Testis (tissue), 5 donors: ENCODE measurements at places on chromosomes 6 and 20.

- H3K4me3 ChIP-seq: no peak overlapping the region
- no peaks in the 10 kb centered on the region for H3K4me1 ChIP-seq
- no peak for DNase-seq
- H3K27me3 ChIP-seq: no peaks in the 10 kb centered on the region
- H3K36me3 ChIP-seq: no peaks in the 10 kb centered on the region
- H3K27ac ChIP-seq: no peak overlapping the region
These were observed 1074.4 kb upstream of the FLRT3 start for GRCh38 chr20:15411781-15412180.

GRCh38 chr6:53854843-53855567 is 60.2 kb downstream of the LRRC1 start:
- H3K4me1 ChIP-seq: peaks cover 30% of the 10 kb centered on the region
- peak overlapping the region; percentile 55 for H3K27ac ChIP-seq
- DNase-seq: no peak

DNA sequence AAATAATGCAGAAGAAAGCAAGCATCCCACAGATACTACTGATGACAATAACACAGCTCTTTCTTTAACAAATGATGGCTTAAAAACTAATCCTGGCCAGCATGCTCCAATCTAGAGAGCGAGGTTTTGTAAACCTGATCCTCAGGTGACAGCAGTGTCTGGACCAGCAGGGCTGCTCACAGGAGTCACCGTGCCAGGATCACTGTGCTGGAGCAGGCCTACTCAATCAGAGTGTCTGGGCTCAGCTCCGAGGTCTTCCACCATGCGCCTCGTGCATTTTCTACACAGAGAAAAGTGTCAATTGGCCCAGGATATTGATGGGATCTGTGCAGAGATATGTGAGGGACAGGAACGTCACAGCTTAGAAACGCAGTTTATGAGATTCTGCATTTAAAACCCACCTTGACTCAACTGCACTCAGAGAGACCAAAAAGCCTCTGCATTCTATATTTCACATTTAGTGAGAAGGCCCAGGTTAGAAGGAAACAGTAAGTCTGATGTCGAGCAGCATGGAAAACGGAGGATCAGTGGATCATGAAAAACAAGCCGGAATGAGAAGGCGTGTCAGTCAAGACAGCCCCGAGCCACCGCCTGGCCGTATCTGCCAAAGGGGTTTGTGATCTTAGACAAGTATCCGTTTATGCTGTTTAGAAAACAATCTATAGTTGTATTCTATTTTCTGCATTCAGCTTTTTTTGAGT is 7.8 kb downstream of the RAMACL start:
- no peaks in the 10 kb centered on the region for H3K4me1 ChIP-seq
- no peak overlapping the region for H3K27ac ChIP-seq
- DNase-seq: no peak
- no peaks in the 10 kb centered on the region for H3K36me3 ChIP-seq

DNA sequence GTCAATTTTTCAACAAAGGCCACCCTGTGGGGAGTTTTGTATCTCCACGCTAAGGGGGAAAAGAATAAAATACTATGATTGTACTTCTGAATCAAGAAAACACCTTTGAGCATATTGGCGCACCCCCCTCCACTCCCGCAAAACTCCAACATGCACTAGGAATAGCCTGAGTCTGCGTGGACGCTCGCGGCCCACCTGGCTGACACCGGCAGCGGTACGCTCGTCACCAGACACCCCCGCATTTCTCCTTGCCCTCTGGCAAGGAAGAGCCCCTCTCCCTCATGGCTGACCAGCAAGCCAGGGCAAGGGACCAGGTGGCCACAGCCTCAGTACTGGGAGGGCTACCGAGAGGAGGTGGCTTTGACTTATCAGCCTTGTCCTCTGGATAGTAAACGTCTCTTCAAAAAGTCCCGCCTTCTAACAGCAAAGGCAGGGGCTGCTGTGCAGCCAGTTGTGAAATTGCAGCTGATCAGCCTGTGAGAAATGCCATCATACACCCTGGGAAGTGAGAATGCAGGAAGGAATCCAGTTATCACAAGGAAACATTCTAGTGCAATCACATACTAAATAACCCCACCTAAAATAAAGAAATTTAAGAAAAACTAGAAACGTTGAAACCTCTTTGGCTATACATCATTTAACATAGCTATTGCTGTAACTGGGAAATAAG is 84.2 kb downstream of the HUS1B start:
- H3K36me3 ChIP-seq: no peaks in the 10 kb centered on the region
- H3K27ac ChIP-seq: no peak overlapping the region

- H3K36me3 ChIP-seq: no peaks in the 10 kb centered on the region
- H3K27me3 ChIP-seq: no peaks in the 10 kb centered on the region
- H3K27ac ChIP-seq: no peak overlapping the region
- no peaks in the 10 kb centered on the region for H3K4me1 ChIP-seq
- no peak overlapping the region for H3K4me3 ChIP-seq
These were observed 47.9 kb downstream of the YTHDF1 start for GRCh38 chr20:63167918-63168520.

- DNase-seq: no peak
- H3K27me3 ChIP-seq: no peaks in the 10 kb centered on the region
- no peaks in the 10 kb centered on the region for H3K4me1 ChIP-seq
- no peaks in the 10 kb centered on the region for H3K36me3 ChIP-seq
- H3K4me3 ChIP-seq: no peak overlapping the region
These were observed 128.2 kb upstream of the ADGRB3 start for GRCh38 chr6:68506911-68507310.

- H3K4me1 ChIP-seq: no peaks in the 10 kb centered on the region
- no peaks in the 10 kb centered on the region for H3K36me3 ChIP-seq
- H3K4me3 ChIP-seq: no peak overlapping the region
- H3K27me3 ChIP-seq: no peaks in the 10 kb centered on the region
- DNase-seq: no peak
These were observed 268.2 kb upstream of the POU3F2 start for GRCh38 chr6:98566126-98566525.

GRCh38 chr6:29447670-29448069 is 8.6 kb downstream of the OR10C1 start:
- H3K27ac ChIP-seq: no peak overlapping the region
- H3K27me3 ChIP-seq: no peaks in the 10 kb centered on the region
- no peaks in the 10 kb centered on the region for H3K36me3 ChIP-seq
- no peak overlapping the region for H3K4me3 ChIP-seq
- no peaks in the 10 kb centered on the region for H3K4me1 ChIP-seq

- no peak overlapping the region for H3K4me3 ChIP-seq
- no peaks in the 10 kb centered on the region for H3K36me3 ChIP-seq
- H3K4me1 ChIP-seq: no peaks in the 10 kb centered on the region
- DNase-seq: no peak
- no peaks in the 10 kb centered on the region for H3K27me3 ChIP-seq
- H3K27ac ChIP-seq: no peak overlapping the region
These were observed 197.3 kb upstream of the NT5E start for GRCh38 chr6:85252552-85252951.

DNA sequence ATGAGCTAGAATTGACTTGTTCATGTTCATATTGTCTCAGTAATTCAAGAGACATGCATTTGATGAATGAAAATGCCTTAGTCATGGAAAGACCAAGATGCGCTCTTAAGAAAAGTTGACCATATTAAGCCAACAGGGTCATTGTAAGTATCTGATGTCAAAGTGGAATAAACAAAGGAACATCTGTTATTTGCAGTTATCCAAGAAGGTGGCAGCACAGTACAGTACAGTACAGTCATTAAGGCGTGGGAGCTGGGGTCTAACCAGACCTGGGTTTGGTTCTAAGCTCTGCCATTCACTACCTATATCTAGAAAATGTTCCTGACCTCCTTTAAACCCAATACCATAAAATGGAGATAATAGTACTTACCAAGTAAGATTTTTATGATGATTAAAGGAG is 178.1 kb downstream of the BACH2 start:
- DNase-seq: no peak
- H3K4me1 ChIP-seq: no peaks in the 10 kb centered on the region
- H3K27me3 ChIP-seq: no peaks in the 10 kb centered on the region
- H3K27ac ChIP-seq: no peak overlapping the region

DNA sequence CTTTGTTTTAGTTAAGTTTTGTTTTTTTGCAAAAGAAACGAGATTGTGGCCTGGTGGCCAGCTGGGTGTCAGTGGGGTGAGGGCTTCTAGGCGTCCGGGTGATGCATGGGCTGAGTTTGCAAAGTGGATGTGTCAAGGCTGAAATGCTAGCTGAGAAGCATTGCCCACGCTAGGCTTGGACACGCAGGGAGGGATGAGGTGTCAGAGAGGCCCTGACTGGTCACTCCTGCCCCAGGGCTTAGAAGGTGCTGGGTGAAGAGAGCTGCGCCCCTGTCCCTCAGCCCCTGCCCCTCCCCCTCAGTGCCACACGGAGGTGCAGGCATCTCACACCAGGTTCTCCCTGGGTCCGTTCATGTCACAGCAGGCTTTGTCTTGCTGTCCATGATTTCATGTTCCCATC is 8.1 kb downstream of the OSBPL2 start:
- H3K4me3 ChIP-seq: no peak overlapping the region
- no peaks in the 10 kb centered on the region for H3K27me3 ChIP-seq
- no peak overlapping the region for H3K27ac ChIP-seq
- H3K4me1 ChIP-seq: peaks cover 22% of the 10 kb centered on the region

DNA sequence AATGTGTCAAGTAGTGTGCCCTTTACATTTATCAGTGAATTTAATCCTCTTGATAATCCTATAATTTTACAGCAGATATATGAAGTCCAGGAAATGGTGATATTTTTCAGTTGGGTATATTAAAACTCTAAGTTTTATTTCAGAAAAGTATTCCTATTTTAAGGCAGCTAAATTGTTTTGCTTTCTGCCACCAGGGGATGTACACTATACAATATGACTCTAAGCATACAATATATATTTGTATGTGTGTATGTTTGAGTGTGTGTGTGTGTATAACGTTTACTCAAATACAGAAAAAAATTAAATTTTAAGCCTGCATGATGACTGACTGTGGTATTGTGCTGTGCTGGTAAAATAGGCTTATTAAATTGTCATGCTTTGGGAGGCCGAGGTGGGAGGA is 102.0 kb upstream of the RUNX2 start:
- no peak for DNase-seq
- H3K36me3 ChIP-seq: no peaks in the 10 kb centered on the region
- no peaks in the 10 kb centered on the region for H3K27me3 ChIP-seq
- H3K4me1 ChIP-seq: no peaks in the 10 kb centered on the region
- H3K4me3 ChIP-seq: no peak overlapping the region

DNA sequence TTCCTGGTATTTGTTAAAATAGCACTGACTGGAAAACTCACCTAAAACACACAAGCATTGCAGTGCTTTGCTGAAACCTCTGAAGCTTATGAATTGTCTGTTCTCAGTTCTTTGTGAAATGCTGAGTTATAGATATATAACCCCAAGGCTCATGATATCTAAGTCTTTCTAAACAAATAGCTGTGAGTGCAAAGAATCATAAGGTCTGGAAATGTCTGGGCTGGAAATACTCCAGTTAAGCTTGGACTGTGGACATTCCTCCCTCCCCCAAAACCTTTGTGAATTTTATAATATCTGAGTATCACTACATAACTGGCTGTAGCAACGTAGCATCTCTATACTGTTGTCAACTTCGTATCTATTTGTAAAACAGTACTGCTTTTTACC is 69.1 kb downstream of the CBLN4 start:
- H3K27me3 ChIP-seq: no peaks in the 10 kb centered on the region
- H3K4me3 ChIP-seq: no peak overlapping the region
- DNase-seq: no peak
- H3K27ac ChIP-seq: no peak overlapping the region
- H3K4me1 ChIP-seq: no peaks in the 10 kb centered on the region

DNA sequence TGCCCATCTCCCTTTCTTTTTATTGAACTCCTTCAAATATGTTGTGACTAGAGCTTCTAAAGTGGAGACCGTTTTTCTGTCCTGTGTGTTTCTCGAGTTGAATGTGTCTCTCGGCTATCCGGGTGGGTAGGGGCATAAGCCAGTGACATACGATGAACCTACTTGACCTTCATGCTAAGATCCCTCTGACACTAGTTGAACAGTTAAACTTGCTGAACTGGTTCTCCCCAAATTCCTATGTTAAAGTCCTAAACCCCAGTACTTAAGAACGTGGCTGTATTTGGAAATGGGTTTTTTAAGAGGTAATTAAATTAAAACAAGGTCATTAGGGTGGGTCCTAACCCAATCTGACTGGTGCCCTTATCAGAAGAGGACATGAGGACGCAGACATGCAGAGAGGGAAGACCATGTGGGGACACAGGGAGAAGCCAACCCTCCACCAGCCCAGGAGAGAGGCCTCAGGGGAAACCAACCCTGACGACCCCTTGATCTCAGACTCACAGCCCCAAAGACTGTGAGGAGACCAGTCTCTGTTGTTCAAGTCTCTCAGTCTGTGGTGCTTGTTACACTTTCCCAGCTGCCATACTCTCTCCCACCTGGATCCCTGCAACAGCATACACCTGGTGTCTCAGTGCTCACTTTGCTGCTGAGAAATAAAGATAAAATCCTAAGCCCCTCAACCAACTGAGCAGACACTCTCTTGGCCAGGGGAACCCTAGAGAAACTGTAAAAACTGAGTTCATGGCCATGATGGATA is 208.4 kb downstream of the MYLK4 start:
- no peaks in the 10 kb centered on the region for H3K4me1 ChIP-seq
- no peak overlapping the region for H3K27ac ChIP-seq
- no peak for DNase-seq

GRCh38 chr6:48736501-48737206 is 625.7 kb upstream of the PTCHD4 start:
- H3K36me3 ChIP-seq: no peaks in the 10 kb centered on the region
- H3K4me1 ChIP-seq: no peaks in the 10 kb centered on the region
- H3K27ac ChIP-seq: no peak overlapping the region
- H3K4me3 ChIP-seq: no peak overlapping the region
- no peaks in the 10 kb centered on the region for H3K27me3 ChIP-seq
- DNase-seq: no peak
